ENCODE measurements at places on chromosomes 1 and 21.

DNA sequence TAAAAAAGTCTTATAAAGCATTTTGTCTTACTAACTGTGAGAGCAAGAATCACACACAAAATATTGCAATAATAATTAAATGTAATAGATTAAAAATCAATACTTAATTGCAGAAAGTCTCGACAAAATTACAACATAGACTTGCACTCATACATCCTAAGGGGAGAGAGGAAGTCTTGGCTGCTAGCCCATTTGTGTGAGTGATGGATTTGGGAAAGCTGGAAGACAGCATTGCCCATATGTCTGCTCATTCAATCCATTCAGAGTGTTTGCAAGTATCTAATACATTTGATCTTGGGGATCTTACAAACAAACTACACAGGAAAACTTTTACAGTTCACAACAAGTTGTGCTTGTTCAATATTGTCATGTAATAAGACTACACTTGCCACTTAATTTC is 140.5 kb downstream of the COL11A1 start:
- no peak for DNase-seq

DNA sequence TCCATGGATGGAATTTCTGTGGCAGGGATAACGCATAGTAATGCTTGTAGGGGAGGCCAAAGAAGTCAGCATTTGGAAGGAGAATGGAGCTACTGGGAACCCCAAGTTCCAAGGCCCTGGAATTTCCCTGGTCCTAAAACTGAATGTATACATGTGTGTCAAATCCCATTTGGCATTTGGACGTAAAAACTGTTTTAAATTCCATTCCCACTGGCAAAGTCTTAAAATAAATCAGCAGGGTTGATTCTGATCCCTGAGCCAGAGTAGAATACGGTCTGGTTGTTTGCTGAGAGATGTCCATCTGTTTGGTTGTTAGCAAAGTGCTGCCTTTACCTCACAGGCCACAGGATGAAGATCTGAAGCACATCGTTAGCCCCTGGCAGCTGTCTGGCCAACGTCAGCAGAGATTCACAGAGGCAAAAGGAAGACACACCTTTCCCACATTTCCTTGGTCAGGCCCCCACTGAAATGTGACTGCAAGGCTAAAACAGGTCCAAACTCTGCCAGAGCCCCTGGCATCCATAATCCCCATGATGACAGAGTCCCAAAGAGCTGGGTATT is 62.2 kb downstream of the GORAB start:
- no peak for DNase-seq

DNA sequence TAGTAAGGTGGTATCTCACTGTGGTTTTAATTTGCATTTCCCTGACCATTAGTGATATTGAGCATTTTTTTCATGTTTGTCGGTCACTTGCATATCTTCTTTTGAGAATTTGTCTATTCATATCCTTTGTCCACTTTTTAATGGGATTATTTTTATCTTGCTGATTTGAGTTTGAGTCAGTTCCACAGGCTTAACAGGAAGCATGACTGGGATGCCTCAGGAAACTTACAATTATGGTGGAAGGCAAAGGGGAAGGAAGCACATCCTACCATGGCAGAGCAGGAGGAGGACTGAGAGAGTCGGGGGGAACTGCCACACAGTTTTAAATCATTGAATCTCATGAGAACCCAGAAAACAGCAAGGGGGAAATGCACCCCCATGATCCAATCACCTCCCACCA is 51.1 kb downstream of the ODF2L start:
- no peak for DNase-seq

DNA sequence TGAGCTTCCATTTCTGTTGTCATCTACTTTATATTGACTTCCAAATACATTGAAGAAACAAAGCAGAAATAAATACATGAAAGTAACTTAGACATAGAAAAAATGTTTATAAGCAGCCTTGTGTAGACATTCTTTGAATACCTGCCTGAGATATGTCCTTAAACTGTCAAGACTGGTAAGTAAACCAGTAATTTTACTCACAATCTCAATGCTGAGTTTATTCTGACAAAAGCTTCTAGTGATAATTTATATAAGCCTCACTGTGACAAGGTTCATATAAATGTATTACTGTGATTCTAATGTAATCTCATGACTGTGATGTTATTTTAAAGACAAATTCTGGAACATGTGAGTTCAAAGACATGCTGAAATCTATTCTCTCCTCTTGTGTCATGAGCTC is 516.7 kb upstream of the B3GALT2 start:
- DNase-seq, result no peak

DNA sequence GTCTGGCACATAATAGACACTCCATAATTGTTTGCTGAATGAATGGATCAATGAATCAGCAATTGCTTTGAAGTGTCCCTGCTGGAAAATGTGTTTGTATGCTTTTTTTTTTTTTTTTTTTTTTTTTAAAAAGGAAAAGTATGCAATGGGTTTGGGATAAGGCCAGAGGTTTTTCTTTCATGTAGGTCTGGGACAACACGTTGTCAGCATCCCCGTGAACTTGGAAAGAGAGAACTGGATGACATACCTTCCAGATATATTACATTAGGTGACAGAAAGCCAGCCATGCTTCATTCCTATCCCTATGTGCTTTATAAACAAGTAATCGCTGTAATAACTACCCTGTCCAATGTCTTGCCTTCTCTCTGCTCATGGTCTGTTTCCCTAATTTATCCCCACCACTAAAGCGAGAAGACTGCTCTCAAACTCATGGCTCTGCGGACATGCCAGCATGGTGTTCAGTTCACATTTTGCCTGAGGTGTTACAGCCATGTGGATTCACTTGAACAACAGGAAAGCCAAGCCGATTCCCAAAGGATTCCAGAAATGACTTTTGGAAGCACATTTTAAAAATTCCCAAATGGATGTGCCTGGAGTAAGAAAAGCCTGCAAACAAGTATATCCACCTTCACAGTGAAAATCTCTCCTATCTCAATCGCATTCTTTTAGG is 34.8 kb upstream of the GREM2 start:
- DNase-seq, result no peak

- DNase-seq, result peak; percentile 56
Observed at GRCh38 chr1:220776720-220777326, 9.9 kb upstream of the MTARC1 start.

DNA sequence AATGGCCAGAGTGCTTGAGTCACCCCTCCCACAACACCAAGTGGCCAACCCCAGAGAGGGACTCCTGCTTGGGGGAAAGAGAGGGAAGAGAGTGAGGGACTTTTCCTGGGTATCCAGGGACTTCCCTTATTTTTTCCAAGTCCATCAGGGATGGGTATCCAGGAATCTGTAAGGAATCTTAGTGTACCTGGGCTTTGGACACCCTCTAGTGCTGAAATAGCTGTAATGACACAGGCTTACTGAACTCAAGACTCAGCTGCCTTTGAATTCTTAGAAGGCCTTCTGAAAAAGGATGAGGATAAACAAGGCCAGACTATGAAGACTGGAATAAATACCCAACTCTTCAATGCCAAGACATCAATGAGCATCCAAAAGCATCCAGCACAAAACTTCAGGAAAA is 12.0 kb downstream of the TSHB start:
- no peak for DNase-seq
